ENCODE measurements at places on chromosomes 2 and 18.

GRCh38 chr18:49756671-49757362 lies 56.5 kb downstream of the ACAA2 start:
- no peak for DNase-seq

GRCh38 chr2:109537565-109538222 lies 76.1 kb downstream of the SEPTIN10 start:
- no peak for DNase-seq

DNA sequence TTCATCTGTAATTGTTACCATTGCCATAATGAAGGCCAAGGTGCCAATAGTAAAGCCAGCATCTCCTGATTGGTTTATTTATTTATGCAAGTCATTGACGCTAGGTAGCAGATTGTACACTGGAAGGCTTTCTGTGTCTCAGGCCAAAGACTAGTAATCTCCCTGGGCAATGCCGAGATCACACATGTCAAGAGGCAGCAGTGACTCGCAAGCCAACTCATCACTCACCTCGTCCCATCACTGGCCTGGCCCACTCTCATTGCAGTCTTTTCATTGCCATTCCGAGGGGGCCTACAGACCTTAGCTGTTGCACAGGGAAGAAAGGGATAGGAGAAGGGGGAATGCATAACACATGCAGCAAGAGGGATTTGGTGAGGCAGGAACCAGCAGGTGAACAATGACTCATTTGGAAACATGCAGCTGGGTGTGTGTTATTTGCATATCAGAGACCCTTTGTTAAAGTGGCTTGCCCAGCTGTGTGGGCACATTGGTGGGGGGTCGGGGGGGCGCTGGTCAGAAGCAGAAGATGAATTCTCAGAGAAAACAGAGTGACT lies 448.7 kb upstream of the HNRNPA3 start:
- DNase-seq, result no peak

DNA sequence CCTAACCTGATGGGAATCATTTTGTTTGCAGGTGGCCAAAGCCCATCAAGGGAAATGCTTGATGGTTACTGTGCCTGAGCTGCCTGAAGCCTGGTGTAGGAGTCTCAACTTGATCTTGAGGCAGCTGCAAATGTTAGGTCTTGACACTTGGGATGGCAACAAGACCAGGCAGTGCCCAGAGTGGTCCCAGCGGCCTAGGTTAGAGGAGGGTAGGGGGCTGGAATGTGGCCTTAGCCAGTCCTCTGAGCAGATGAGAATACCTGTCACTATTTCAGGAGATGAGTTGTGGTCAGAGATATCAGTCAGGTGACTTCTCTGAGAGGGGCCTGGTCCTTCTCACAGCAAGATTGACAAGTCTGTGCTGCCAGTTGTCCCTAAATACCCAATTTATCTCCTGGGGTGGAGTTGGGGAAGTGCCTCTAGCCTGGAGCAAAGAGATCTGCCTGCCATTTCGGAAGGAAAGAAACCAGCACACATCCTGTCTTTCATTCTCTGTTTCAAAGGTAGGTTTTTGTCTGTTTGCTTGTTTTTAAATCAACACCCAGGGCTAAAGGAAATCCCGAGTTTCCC lies 13.4 kb downstream of the SPTBN1 start:
- no peak for DNase-seq

- DNase-seq, result no peak
Observed at GRCh38 chr2:145729993-145730770, 1210.3 kb upstream of the ZEB2 start.

DNA sequence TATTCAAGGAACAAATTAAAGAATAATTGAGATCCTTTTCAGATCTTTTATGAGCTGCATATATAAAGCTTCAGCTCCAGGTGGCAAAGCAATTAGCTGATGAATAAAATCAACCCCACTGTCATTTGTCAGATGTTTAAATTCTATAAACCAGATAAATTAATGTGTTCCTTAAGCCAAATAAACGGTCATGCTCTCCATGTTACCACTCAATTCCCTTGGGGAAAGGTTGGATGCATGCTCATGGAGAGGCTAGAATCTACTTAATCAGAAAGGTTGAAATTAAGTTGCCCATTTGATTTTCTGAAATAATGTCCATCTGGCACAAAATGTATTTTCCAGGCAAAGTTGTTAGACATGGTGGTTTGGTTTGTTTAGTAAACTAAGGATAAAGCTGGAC lies 282.5 kb upstream of the SPRED2 start:
- no peak for DNase-seq

- DNase-seq, result no peak
Observed at GRCh38 chr2:42133771-42134195, 35.4 kb upstream of the EML4 start.

GRCh38 chr18:6712401-6712800 lies 17.1 kb upstream of the ARHGAP28 start:
- no peak for DNase-seq

- no peak for DNase-seq
Observed at GRCh38 chr2:86485103-86485502, 43.9 kb downstream of the KDM3A start.

DNA sequence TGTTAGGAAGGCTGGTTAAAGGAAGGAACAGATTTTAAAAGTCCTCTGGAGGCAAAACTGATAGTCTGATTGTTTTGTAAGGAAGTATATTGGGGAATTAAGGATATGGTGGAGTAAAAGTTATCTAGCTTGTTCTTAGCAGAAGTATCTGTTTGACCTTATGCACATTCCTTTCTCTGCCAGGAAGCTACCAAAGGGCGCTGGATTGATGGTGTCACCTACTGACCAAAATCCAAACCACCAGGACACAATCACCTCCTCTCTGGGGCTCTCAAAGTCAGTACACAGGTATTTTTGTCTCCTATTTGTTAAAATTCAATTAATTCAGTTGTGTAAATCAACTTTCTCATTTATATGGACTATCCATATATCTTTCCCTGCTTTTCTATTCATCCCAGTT lies 484.5 kb downstream of the NUP35 start:
- DNase-seq, result no peak

GRCh38 chr2:164898475-164898874 lies 56.9 kb downstream of the SLC38A11 start:
- no peak for DNase-seq

GRCh38 chr2:111116011-111116746 lies 4.5 kb upstream of the BCL2L11 start:
- DNase-seq, result no peak

DNA sequence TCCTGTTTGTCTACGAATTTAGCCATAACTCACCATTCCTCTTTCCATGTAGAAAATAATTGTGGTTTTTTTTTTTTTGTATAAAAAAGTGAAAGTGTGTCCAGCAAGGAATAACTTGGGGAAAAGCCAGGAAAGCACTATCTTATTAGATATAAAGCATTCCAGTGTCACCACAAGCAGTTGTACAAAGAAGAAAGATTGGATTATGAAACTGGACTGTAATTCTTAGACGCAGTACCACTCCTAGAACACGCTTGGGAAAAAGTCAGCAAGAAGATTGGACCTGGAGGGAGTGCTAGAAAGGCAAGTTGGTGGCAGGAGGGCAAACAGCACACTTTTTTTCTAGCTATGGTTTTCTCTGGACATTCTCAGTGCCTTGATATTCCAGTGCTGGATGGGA lies 186.7 kb downstream of the PARD3B start:
- DNase-seq, result no peak

- DNase-seq, result no peak
Observed at GRCh38 chr2:72117718-72118117, 29.9 kb downstream of the CYP26B1 start.

GRCh38 chr2:46435796-46436360 lies 43.5 kb upstream of the TMEM247 start:
- no peak for DNase-seq

GRCh38 chr2:190526105-190526750 lies 8.3 kb downstream of the NEMP2 start:
- peak; percentile 12 for DNase-seq

- DNase-seq, result no peak
Observed at GRCh38 chr2:82314836-82315472, 2010.4 kb upstream of the LRRTM1 start.

- no peak for DNase-seq
Observed at GRCh38 chr2:159728629-159729028, 16.3 kb downstream of the MARCHF7 start.

DNA sequence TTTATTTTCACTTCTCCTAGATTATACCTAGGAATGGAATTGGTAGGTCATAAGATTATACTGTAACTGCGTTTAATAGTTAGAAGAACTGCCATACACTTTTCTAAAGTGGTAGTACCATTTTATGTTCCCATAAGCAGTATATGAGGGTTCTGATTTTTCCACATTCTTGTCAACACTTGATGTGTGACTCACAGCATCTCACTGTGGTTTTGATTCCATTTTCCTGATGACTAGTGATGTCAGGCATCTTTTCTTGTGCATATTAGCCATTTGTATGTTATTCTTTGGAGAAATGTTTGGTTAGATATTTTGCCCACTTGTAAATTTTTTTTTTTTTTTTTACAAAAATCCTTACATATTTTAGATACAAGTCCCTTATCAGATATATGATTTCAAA lies 2.3 kb downstream of the DCAF17 start:
- no peak for DNase-seq

DNA sequence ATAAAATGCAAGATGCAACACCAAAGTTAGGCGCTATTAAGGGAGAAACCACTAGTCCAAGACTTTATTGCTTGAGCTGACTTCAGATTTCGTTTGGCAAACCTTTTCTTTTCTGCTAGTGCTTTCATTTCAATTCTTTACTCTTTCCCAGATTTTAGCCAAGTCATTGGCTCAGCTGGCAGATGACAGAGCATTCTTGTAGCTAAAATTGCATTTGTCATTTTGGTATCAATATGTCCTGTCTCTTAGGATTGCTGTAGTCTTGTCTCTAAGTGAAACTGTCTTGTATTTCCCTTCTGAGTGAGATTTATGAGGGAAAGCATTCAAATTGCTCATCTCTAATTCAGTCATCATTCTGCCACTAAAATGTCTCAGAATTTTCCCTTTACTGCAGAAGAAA lies 335.1 kb downstream of the METTL4 start:
- no peak for DNase-seq

DNA sequence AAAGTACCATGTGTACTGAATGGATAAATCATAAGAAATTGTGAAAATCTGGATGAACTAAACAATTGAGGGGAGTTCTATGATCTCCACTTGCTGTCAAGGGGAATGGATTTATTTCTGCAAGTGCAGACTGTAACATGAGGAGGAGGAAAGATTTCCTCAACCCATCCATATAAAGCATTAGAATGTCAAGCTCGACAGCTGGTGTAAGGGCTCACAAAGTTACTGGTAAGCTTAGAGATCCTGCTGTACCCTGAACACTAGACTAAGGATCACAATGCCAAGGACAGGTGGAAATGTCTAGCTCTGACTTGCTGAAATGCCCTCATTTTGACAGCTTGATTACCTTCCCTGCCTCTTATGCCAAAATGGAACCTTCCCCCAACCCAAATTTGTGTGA lies 125.3 kb downstream of the TCF4 start:
- DNase-seq, result no peak

- DNase-seq, result no peak
Observed at GRCh38 chr2:64108666-64109241, 35.5 kb downstream of the PELI1 start.

GRCh38 chr18:2636126-2636631 lies 19.3 kb upstream of the SMCHD1 start:
- DNase-seq, result no peak

DNA sequence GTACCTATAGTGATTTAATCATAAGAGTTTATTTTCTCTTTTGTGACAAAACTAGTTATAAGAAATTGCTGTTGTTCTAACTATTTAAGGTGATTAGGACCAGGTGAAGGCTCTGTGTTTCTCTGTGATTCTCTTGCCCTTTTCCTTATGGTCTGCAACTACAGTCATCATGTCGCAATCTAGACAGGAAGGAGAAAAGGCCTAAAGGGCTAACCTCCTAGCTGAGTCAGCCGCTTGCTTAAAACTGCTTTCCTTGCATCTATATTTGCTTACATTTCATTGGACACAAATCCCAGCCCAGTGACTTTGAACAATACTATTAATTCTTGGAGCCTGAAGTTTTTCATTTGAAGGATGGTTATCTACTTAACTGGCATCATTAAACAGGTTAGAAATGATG lies 93.1 kb downstream of the PIK3C3 start:
- no peak for DNase-seq

GRCh38 chr2:235513984-235514626 lies 20.3 kb downstream of the AGAP1 start:
- DNase-seq, result no peak

DNA sequence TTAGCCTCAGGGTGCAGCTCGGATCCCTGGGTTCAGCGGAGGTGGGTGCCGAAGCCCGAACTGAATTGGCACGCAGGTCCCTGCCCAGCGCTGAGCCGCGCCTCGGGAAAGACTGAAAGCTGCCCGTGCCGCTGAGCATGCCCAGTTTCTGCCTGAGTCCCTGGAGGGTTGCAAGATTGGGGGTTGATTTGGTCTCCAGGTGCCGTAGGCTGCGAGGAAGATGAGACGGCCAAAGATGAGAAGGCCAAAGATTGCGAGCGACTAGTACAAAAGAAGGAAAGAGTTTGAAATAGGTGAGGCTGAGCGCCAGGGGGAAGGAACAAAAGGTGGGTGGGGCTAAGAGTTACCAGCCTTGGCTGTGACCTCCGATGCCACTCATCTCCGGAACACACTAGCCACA lies 852 bp upstream of the KCNH7 start:
- DNase-seq, result no peak

DNA sequence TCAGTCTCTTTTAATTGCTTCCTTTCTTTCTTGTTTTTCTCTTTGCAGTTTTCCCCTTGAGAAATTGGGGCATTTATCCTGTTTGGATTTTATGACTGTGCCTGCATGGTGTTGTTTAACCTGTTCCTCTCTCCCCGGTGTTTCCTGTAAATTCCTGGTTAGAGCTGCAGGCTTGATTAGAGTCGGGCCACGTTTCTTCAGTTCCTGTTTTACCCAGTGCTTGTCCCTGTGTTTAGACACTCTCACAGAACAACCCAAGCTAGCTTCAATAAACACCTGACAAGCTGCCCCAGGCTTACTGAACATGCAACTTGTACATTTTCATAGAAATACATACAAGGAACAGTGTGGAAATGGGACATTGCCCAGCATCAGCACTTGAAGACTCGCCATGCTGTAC lies 53.9 kb downstream of the NGEF start:
- DNase-seq, result no peak

DNA sequence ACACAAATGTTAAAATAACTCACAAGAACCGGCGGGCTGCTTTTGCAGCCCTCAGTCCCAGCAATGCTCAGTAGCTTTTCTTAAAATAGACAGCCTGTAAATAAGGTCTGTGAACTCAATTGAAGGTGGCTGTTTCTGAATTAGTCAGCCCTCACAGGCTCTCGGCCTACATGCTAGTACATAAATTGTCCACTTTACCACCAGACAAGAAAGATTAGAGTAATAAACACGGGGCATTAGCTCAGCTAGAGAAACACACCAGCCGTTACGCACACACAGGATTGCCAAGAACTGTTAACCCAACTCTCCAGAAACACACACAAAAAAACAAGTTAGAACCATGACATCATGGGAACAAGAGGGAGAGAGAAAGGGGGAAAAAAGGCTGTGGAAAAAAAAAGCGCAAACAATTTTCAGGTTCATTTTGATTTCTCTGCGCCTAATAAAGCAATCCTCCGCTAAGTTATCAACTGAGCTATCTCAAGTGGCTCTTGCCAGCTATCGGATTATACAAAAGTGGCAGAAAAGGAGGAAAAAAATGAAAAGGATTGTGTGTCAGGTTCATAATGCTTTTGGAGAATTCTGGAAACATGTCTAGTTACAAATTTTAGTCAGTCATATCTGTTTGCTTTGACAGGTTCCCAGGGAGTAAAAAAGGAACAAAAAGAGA lies 89.1 kb downstream of the ZEB2 start:
- DNase-seq, result no peak
